ENCODE measurements at places on chromosomes 3 and 15.

DNA sequence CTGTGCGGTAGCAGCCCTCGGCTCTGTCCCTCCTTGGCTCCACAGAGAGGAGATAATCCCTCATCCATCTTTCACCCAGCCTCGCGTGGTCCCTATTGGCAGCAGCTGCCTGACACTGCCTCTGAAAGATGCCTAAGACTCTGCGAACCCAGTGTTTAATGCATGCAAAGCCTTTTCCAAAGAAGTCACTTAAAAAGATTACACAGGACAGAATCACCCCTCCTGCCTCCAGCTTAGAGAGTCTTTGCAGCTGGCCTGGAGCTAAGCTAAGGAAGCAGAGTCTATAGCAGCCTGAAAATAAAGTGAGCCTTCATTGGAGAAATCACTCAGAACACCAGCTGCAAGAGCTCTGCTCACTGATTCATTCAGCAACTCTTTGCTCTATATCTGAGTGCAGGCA lies 247.2 kb downstream of the SHQ1 start:
- DNase-seq: no peak

DNA sequence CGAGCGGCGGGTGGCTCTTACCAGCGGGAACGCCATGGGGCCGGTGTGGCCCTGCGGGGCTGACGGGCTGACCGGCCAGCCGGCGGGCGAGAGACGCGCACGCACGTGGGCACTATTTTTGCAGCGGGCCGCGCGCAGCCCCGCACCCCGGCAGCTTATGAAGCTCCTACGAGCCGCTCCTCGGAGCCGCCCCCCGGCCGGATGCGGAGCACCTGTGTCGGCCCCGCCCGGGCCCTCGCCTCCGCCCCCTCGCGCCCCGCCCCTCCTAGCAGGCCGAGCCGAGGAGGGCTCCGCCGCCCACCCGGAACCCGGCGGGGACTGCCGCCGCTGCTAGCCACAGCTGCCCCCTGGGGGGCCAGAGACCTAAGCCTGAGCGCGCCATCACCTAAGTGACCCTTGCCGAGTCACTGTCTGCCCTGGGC lies 683 bp upstream of the CPEB1 start:
- DNase-seq: no peak

DNA sequence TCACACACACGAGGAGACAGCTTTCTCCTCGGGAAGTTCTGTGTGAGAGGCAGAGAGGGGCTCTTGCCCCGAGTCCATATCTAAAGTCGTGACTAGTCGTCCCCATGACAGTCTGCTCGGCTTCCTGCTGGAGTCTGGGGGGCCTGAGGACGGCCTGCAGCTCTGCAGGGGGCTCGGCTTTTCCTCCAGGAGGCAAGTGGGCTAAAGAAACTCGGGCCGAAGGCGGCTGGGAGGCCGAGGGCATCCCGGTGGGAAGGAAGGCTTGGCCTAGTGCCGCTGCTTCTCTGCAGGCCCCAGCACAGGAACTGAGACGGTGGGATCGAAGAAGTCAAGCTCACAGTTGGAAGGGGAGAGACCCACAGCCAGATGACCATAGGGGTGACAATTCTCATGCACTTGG lies 25.4 kb upstream of the PIGZ start:
- no peak for DNase-seq

DNA sequence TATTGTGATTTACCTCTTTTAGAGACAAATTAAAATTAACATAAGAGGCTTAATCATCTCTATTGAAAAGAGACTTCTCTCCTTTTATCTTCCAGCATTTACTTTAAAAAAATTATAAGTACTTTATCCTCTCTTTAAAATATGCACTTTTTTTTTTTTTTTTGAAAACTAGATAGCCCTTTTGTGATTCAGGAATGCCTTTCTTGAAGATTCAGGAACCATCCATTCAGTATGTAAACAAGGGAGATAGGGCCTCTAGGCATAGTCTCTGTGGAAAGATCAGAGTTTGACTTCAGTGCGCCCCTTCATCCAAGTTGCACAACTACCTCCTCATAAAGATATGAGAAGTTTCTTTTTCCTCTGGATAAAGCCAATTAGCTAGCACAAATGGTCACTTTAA lies 1163.7 kb downstream of the SI start:
- DNase-seq: no peak

DNA sequence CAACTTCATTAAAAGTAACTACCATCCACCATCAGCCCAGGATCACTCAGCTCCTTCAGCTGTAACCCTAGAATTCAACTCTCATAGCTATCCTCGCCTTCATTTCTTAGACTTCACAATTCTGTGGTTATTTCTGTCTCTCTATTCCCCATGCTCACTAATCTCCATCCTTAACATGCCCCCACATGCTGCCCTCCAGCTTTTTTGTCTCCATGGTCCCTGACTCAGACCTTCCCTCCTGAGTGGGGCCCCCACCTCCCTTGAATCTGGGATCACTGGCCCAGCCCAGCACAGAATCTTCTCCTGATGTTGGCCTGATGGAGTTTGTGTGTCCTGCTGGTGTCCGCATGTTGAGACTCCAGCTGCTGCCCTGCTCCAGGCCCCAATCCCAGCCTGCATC lies 41.7 kb downstream of the CHST14 start:
- DNase-seq: no peak

GRCh38 chr3:118473343-118473742 lies 561.3 kb downstream of the IGSF11 start:
- no peak for DNase-seq

DNA sequence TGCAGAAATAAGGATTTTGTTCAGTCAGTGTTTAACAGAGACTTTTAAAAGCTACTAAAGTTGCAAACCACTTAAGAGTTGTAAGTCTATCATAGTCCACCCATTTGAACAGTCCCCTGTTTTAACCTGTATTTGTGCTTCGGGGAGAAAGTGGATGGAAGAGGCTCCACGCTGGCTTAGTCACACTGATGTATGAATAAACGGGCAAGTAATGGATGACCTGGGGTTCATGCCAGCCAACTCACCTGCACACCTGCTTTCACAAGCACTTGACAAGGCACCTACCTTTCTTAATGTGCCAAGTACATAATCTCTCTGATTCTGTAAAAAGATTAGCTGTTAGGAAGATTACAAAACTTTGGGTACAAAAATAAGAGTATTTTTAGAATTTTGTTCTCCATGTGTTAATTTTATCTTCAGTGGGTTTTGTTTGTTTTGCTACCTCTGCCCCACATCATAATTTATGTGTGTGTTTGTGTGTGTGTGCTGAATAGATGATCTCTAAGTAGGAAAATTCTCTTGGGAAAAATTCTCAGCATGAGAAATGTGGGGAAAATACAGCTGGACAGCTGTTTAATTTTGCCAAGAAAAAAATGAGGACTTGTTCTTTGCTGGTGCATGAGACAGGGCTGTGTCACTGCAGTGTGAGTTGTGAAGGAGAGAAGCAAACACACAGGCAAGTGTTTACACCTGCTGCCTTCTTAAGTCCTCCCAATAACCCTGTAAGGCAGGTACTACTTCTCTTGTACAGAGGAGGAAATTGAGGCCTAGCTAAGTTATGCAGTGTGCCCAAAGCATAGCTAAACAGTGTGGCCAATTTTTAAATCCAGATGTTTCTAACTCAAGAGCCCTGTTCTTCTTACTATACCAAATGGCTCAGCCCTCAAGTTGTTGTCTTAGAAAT lies 181.2 kb upstream of the IL12A start:
- no peak for DNase-seq

GRCh38 chr15:81000144-81000623 lies 539 bp upstream of the TLNRD1 start:
- DNase-seq: no peak

DNA sequence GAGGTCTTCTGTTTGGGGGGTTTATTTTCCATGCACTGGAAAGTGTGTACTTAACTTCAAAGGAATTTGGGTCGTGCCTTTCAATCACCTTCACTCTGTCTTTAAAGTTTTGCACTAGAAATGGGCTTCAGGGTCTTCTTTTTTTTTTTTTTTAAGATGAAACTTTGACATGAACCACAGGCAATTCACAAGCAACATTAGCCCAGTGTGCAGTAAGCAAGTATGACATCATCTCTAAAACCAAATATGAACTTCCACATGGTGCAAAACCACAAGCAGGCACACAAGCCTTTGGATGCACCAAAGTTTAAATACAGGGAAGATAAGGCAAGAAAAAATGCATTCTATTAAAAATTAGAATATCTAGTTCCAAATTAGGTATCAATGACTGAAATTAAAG lies 381.9 kb downstream of the ERC2 start:
- no peak for DNase-seq

- no peak for DNase-seq
Measured at GRCh38 chr3:197584733-197585132, 29.0 kb upstream of the BDH1 start.

GRCh38 chr3:125480656-125481374 lies 39.2 kb downstream of the SNX4 start:
- no peak for DNase-seq

GRCh38 chr3:158098834-158099424 lies 7.3 kb downstream of the SHOX2 start:
- no peak for DNase-seq

DNA sequence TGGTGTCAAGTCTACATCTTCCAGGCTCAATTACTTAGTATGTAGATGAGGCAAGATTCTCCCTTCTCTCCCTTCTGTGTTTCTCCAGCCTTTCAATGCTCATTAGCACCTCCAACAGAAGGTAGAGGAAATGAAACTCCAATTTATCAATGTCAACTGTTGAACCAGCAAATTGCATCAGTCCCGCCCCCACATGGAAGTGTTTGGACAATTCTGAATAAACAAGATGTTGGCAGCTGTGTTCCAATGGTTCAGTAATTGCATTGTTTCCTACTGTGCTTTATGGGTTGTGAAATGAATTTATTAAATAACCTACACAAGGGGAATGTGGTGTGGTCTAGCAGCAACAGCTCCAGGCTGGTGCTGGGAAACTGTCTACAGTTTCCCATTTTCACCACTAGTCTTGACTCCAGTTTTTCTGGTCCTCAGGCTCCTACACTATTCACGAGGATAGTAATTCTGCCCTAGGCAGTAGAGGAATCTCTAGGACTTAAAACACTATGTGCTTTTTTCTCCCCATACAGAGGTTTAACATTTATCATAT lies 91.9 kb downstream of the MB21D2 start:
- DNase-seq: peak; percentile 89

DNA sequence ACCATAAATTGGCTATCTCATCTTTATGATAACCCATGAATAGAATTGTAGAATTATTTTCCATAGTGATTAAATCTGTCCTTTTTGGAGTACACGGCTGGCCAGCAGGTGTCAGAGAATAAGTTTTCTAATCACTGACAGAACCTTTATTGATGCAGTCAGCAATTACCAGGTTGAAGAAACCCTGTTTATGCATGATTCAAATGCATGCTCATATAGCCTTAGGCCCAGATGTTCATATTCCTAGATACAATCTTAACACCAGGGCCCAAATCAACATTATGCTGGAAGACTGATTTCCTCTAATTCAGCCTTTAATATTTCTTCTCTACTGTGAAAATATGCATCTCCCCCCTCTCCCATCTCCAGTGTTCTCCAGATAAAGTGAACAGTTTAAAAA lies 243.5 kb upstream of the DCBLD2 start:
- DNase-seq: no peak

DNA sequence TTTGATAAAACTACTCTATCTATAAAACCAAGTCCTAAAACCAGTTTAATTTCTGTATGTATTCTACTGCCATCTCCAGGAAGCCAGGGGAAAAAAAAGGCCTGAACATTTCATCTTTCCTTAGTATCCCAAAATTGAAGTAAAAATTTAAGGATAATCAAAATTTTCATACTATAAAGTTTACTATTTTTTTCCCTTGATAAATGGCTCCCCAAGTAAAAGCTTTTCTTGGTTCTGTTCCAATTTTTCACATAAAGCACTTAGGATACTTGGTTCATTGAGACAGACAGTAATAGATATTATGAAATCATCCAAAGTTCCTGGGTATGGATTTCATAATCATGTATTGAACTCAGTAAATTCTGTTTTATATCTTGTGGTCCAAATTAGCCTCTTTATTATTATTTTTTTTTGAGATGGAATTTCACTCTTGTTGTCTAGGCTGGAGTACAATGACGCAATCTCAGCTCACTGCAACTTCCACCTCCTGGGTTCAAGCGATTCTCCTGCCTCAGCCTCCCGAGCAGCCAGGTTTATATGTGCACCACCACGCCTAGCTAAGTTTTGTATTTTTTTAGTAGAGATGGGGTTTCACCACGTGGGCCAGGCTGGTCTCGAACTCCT lies 34.5 kb downstream of the ICE2 start:
- no peak for DNase-seq

DNA sequence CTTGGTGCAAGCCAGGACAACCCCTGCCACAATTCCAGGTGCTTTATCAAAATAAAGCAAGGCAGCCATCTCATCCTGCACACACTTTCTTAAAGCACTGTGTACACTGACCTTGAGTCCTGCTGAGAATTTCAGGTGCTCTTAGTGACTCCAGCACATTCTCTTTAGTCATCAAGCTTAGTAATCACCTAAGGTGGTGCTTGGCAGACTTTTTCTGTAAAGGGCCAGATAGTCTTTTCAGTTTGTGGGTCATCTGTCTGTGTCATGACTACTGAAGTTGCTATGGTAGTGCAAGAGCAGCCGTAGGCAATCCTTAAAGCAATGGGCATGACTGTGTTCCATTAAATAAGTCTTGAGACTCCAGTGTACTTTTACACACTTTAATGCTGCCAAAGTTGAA lies 36.4 kb downstream of the RIOX2 start:
- DNase-seq: no peak

- DNase-seq: no peak
Measured at GRCh38 chr15:90564051-90564450, 34.3 kb downstream of the CRTC3 start.

DNA sequence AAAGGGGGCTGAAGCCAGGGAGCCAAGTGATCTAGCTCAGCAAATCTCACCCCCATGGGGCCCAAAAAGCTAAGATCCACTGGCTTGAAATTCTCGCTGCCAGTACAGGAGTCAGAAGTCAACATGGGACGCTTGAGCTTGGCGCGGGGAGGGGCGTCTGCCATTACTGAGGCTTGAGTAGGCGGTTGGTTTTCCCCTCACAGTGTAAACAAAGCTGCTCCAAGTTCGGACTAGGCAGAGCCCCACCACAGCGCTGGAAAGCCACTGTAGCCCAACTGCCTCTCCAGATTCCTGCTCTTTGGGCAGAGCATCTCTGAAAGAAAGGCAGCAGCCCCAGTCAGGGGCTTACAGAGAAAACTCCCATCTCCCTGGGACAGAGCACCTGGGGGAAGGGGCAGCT lies 8.1 kb upstream of the SLC25A36 start:
- no peak for DNase-seq

GRCh38 chr3:13462125-13462629 lies 17.9 kb upstream of the HDAC11 start:
- DNase-seq: no peak

GRCh38 chr3:105891101-105891500 lies 22.3 kb upstream of the CBLB start:
- DNase-seq: no peak

DNA sequence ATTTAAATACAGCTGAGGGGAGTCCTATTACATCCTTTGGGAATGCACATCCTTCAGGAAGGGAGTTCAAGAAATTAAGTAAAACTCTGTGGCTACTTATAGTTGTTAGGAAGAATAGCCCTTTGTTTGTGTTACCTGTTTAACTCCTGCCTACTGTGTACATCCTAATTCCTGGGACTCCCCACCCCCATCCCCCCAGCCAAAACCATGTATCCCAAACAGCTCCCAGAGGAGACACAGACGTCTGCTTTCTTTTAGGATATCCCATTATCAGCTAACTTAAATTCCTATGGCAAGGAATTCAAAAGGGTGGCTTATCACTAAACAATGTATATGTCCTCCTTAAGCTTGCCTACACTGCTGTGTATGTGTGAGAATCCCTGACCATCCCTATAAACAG lies 581.7 kb downstream of the DIPK2A start:
- DNase-seq: no peak

- DNase-seq: no peak
Measured at GRCh38 chr3:133994166-133994890, 35.4 kb downstream of the SLCO2A1 start.
